ENCODE measurements at places on chromosomes 12 and 14.

DNA sequence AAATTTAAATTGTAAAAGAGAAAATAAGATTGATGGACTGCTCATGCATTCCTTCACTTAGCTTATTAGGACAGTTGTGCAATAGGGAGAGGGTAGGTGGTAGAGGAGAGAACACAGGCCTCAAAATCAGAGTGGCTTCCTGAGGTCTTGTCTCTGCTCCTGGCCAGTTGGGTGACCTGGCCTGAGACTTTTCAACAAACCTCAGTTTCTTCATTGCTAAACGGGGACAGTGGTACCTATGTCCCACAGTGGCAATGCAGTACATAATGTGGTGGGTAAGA lies 2.6 kb downstream of the MAP3K12 start:
- DNase-seq, result no peak

DNA sequence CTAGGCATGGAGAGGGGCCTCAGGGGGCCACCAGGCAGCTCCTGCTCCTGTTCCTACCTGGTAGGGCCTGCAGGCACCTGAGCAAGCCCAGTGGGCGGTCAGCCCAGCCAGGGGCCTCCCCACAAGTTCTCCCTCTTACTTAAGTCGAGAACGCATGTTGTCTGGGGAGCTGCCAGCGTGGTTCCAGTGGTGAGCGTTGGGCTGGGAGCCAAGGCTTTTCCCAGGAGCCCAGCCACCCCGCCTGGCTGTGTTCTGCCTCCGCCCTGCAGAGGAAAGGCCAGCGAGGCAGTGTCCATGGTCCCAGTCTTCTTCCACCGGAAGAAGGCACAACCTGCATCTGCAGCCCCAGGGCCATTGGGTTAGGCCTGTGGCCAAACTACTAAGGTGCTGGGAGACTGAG lies 1.4 kb downstream of the C14orf180 start:
- DNase-seq, result no peak

GRCh38 chr14:92967346-92967926 lies 44.5 kb downstream of the CHGA start:
- no peak for DNase-seq

DNA sequence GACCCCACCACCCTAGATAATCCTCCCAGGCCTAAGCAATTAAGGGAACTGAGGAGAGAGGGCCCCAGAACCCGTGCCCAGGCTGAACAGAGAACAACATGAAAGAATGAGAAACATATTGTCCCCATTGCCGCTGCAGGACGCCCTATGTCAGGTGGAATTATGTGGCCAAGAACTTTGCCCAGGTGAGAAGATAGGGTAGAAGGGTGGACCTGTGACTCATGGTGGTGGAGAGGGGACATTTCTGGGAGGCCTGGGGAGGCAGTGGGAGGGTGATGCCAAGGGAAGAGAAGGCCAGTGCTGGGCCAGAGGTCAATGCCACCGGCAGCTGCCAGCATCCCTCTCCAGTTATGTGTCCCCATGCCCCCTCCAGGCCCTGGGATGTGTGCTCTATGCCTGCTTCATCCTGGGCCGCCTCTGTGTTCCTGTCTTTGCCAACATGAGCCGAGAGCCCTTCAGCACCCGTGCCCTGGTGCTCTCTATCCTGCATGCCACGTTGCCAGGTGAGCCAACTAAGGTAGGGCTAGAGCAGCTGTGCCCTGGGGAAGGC lies 15.5 kb downstream of the SOAT2 start:
- DNase-seq, result no peak

DNA sequence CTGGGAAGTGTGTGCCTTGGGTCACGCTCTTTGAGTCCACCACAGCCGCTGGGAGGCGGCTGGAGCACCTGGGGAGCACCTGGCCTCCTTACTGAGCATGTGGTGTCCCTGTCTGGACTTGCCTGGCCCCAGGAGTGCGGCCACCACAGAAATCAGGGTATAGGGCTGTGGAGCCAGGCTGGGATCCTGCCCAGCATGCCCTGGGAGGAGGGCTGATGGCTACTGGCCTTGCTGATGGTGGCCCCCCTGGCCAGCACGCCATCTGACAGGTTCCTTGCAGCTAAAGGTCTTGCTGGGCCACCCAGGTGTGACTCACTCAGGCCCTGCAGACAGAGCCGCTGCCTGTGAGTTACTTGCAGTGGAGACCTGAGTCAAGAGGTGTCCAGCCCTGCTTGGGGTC lies 6.0 kb downstream of the ULK1 start:
- no peak for DNase-seq

DNA sequence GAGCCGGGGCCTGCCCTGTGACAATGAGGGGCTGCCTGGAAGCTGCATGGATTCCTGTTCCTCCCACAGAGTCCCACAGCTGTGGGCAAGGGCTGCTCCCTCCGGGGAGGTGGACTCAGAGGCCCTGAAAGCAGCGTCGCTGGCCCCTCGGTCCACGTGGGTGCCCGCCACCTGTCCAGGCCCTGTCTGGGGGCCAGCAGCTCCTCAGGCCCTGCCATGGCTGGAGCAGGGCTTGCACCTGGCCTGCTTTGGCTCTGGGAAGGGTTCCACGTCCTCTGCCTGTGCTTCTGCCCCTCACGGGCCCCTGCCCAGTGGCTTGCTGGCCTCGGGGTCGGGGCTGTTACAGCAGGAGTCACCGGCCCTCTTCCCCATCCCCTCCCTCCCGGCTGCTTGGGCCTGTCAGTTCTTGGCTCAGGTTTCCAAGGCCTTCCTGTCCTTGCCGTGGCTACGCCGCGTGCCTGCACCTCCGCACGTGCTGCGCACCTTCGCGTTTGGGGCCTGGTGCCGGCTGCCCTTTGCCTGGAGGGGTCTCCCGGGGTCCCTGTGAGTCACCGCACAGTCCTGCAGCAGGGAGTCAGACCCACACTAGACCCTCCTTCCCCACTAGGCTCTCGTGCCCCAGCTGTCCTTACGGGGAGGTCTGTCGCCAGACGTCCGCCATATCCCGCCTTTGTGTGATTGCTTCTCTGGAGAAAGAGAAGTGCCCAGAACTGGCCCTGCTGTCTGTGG lies 5.8 kb downstream of the FBRSL1 start:
- DNase-seq, result no peak

GRCh38 chr14:71687166-71687831 lies 244.9 kb upstream of the RGS6 start:
- no peak for DNase-seq

- DNase-seq, result no peak
These were observed 227.7 kb downstream of the BCAT1 start for GRCh38 chr12:24721191-24721590.

DNA sequence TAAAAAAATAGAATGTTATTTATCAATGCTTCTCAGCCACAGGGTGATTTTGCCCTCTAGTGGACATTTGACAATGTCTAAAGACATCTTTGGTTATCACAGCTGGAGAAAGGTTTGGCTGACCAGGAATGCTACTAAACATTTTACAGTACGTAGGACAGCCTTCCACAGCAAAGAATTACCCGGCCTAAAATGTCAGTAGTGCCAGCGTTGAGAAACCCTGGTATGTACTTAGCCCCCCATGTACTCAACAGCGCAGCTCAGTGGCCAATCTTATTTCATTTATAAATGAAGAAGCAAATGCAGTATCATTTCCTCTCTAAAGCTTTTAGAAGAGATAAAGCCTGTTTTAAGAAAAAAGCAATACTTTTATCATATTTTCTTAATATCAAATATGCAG lies 5.8 kb downstream of the MARK3 start:
- no peak for DNase-seq

DNA sequence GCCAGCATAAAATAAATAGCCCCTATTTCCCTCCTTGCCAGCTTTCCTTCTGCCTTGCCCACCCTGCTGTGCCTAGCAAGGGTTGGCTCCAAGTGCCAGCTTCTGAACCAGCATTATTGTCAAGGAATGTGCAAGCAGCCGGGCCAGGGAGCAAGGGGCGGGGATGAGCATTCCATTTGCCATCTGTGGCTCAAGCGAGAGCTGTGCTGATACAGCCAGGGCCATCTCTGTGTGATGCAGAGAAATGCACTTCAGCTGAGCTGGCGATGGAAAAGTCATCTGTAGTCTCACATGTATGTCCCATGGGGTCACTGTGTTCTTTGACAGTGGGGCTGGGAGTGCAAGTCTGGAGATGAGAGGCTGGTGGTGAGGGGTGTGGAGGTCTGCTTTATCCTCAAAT lies 137.3 kb downstream of the SUDS3 start:
- no peak for DNase-seq

DNA sequence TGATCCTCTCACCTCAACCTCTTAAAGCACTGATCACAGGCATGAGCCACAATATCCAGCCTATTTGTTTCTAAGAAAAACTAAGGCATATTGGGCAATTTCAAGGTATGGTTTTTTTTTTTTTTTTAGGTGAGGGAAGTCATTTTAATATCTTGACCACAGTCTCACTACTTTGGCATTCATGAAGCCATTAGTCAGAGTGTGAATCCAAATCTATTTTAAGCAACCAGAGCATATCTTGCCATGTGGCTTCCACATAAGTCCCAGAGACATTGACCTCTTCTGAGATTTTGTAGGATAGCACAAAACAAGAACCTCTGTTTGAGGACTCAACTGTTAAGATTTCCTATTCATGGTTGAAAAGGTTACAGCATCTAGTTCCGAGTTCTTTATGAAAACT lies 130.3 kb upstream of the RBM19 start:
- DNase-seq, result no peak

DNA sequence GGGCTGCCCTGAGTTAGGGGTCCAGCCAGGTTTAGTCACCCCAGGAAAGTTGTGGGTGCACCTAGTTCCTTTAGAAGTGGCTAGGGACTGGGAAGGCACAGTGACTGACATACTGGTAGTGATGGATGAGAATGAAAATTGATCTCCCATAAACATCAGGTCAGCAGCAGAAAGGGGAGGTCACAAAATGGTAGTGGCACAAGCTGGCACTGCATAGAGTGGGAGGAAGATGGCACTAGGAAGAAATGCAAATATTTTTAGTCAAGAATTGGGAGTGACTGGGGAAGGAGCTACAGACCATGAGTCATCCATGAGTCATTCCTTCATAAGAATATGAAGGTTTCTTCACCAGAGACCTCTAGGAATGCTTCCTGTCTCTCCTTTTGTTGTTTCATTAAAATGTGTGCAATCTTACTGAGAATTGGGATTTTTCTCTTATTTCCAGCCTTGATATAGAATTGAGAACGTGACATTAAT lies 198.3 kb upstream of the AMIGO2 start:
- no peak for DNase-seq

DNA sequence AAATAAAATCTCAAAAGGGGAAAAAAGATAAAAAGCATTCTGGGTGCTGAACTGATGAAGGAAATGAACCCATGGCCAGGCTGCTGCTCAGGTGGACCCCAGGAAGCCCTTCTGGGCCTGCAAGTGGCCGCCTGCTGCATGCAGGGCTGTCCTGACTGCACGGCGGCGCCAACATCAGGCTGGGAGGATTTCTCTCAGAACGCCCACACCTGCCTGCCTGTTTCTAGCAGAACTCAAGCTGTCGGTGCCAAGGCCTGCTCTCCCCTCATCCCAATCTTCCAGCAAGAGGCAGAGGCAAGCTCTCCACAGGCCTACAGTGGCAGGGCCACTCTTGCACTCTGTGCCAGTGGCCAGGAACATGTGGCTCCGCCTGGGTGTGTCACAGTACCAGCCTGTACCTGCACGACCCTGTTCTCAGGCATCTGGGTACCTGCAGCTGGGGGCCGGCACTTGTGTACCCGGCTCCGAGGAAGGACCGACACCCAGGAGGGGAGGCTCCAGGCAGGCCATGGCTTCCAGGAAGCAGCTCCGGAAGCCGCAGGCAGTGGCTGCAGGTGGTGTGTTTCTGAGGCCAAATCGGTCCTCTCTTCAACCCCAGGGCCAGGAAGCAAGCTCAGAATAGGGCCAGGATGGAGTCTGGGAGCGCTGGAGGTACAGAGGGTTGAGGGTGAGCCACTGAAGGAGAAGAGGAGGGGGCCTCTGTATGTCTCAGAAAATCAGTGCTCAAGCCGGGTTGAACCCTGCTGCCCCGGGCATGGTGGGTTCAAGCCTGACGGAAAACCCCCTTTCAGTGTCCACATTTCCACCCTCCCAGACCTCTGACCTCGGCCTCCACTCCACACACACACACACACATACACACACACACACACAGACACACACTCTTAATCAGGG lies 2.5 kb upstream of the INF2 start:
- DNase-seq, result no peak

DNA sequence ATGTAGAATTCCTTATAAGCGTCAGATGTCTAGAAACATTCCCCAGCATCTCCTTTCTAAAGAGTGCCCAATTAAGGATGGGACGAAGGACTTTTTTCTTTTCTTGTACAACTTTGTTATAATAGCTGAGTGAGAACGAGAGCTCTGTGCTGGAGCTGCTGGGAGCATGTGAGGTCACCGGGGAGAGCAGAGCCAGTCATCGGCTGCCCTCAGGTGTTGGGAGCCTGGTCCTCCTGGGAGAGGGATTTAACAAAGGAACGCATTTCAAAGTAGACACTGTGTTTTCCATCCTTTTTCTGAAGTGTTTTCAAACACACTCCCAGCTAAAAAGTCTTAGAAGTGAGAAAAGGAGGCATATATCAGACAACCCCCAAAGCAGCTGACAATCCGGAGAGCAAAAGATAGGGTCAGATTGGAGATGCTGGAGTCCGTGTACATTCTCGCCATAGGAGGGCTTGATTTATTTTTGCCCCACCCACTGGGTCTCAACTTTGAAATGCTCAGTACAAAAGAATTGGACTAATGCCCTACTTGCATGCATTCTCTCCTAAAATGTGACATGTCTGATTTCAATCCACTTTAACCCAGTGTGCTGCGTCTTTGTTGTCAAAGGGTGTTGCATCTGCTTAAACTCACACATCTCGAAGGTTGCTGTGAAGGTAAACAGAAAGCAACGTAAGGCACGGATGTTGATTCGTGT lies 50.8 kb upstream of the PIWIL1 start:
- DNase-seq, result no peak

DNA sequence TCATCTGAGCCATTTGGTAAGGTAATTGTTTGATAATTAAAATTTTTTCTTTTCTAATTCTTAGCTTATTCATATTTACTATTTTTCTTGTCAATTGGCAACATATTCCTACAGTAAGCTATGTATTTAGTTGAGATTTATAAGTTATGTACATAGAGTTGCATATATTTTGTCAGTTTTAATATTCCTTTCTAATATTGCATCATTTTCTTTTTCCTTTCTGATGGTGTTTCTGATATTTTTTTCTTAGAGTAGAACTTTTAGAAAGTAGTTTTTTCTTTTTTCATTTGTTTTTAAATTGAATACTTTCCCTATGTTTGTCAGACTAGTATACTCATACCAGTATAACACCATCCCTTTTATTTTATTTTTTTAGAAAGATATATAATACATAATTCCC lies 131.3 kb downstream of the TTC6 start:
- DNase-seq, result no peak

DNA sequence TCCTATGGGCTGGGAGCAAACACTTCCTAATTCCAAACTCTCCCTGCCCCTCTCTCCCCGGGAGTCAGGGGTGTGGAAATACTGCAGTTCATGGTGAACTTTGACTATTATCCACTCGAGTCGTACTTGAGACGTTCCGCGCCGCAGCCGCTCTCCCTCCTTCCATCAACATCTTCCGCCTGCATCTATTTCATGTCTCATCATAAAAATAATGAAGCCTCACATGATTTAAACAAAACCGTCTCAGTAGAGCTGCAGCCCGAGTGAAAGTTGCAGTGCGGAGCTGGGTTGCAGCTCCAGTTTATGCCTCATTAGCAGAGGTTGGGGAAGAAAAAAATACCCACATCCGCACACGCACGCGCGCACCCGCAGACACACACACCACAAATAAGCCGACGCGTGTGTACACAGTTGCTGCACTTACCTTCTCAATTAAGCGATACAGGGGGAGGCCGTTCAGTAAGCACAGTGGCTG lies 283 bp downstream of the LMO3 start:
- no peak for DNase-seq
